Activated CD4-positive, CD25-positive, alpha-beta regulatory T cell (primary cell): ENCODE measurements at places on chromosomes 6 and 20.

GRCh38 chr6:19320111-19320581, 517.0 kb upstream of the ID4 start:
- no peak for DNase-seq

- no peak for DNase-seq
Observed at GRCh38 chr20:3189561-3190131, 14.8 kb downstream of the DDRGK1 start.

GRCh38 chr20:20755231-20755630, 42.8 kb upstream of the RALGAPA2 start:
- DNase-seq = no peak

GRCh38 chr6:19569563-19569962, 267.6 kb upstream of the ID4 start:
- no peak for DNase-seq

DNA sequence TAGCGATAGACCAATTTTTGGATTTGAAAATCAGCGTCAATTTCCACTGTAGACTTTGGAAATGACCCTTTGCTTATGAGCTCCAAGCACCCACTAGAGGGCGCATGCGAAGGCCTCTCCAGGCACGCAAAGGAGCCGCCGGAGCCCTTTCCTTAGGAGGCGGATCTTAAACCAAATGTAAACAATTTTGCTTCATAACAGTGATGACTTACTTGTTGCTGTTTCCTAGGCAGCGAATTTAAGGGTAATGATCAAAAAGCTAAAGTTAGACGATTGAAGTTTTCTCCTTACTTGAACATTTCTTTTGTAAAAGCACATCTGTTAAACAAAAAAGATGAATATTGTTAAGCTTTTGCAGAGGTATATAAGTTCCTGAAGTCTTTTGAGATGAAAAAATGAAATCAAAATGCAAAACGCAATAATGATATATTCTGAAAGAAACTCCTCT, 29.2 kb upstream of the EXOC2 start:
- peak; percentile 45 for DNase-seq

DNA sequence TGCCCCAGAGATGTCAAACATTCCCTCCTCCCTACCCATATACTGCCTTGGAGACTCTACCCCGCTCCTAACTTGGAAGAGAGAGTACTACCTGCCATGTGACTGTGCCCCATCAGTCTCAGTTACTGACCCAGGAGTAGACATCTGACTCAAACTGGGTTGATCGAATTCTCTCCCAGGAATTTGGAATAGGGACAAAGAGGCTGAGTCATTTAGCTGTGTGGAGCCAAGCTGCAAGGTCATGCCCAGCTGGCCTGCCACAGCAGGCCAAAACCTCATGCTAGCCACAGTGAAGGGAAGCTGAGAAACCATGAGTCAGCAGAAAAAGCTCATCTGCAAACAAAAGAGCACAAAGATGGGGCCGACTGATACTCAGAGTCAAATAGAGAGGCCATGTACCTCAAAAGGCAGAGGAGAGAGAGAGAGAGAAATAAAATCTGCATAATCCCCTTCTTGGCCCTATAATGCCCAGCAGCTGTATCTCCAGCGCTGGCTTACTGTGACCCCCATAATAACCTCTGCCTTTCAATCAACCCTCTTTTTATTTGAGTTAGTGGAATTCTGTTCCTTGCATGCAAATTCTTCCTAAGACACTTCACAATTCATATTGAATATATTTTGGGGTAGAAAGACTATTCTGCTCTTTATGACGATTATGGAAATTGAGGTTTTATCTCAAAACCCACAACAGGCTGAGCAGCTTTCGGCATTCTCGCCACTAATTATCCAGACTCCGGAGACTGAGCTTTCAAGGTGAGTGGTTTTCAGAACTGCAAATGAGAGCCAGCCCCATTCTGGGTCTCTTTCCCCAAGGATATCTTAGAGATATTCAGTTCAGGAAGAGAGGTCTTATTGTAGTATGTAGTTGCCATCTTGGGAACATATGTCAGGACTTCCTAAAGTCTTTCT, 21.4 kb upstream of the AKIRIN2 start:
- no peak for DNase-seq

DNA sequence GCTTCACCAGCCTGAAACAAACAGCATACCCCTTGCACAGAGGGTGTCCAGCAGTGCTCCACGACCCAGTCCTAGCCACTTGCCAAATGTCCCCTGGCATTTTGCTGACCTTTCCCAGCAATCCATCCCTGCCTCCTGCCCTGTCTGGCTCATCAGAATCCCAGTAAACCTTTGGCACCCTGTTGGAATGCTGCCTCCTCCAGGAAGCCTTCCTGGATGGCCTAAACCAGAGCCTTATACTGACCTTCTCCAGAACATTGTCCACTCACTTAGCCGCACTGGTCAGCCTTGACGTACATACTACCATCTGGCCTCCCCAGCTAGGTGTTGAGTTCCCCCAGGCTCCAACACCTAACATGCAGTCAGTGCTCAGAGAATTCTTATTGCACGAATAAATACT, 2.0 kb upstream of the PACSIN1 start:
- no peak for DNase-seq

DNA sequence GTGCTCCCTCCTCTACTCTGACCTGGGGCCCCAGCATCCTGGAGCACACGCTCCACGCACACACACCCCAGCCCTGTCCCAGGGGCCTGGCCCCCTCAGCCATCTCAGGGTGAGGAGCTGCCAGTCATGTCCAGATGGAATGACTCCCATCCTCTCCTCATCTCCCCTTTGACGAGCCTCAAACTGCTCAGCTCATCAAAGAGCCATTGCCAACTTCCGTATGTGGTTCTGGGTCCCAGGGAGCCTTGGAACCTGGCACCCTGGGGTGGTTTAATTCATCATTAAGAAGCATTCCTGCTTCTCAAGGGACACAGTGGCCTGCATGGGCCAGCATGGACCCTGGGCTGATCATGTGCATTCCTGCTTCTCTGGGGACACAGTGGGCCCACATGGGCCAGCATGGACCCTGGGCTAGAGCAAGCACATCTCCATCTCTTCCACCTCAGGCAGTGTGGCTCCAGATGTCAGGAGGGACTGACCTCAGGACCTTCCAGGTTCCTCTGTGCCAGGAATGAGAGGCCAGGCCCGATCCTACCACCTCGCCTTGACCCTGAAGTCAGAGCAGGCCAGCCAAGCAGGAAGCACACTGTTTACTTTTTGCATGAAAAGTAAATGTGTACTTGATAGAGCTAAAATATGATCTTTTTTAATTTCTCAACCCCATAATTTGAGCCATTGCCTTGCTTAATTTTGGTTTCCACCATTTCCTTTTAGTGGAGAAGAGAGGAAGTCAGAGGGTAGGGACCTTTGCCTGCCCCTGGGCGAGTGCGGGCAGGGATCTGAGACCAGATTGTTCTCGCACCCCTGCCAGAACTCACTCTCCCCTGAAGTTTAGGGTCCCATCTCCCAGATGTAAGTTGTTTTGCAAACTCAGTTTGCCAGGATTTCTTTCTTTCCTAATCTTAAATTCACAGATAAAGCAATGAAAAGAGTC, 26.1 kb downstream of the SPATA2 start:
- DNase-seq = no peak

DNA sequence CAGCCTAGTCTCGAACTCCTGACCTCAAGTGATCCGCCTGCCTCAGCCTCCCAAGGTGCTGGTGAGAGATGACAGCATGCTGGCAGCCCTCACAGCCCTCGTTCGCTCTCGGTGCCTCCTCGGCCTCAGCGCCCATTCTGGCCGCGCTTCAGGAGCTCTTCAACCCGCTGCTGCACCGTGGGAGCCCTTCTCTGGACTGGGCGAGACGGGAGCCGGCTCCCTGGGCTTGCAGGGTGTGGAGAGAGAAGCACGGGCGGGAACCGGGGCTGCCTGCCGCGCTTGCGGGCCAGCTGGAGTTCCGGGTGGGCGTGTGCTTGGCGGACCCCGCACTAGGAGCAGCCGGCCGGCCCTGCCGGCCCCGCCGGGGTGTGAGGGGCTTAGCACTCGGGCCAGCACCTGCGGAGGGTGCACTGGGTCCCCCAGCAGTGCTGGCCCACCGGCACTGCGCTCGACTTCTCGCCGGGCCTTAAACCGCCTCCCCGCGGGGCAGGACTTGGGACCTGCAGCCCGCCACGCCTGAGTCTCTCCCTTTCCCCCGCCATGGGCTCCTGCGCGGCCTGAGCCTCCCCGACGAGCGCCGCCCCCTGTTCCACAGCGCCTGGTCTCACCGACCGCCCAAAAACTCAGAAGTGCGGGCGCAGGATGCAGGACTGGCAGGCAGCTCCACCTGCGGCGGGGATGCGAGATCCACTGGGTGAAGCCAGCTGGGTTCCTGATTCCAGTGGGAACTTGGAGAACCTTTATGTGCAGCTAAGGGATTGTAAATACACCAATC, 31.5 kb upstream of the RANBP9 start:
- DNase-seq = no peak
